MV-4-11 (cell line): ENCODE measurements at places on chromosomes 11 and 22.

- peak; percentile 57 for DNase-seq
Observed at GRCh38 chr22:22201185-22201929, 43.2 kb upstream of the VPREB1 start.

DNA sequence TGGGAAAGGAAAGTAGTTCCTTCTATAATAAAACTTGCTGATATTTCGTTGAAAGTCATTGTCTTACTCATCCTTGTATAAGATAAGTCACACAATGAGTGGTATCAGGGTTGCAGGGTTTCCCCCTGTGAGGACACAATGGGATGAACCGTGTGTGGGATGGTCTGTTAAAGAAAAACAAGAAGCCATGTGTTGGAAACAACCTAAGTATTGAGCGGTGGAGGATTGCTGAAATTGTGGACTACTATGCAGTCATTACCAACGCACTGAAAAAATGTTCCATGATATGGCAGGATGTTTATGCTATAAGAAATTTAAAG, 28.6 kb downstream of the PTPRJ start:
- DNase-seq = no peak

GRCh38 chr22:46941968-46942798, 179.7 kb downstream of the TBC1D22A start:
- DNase-seq = peak; percentile 45

- DNase-seq = no peak
Observed at GRCh38 chr11:95991101-95991500, 67.2 kb upstream of the MTMR2 start.

GRCh38 chr11:56027354-56027753, at the start of gene OR5AS1:
Gene OR5AS1 (plus strand): TSS chr11:56027654. CDS start chr11:56030419, 2,765 bp downstream.
- DNase-seq = no peak

DNA sequence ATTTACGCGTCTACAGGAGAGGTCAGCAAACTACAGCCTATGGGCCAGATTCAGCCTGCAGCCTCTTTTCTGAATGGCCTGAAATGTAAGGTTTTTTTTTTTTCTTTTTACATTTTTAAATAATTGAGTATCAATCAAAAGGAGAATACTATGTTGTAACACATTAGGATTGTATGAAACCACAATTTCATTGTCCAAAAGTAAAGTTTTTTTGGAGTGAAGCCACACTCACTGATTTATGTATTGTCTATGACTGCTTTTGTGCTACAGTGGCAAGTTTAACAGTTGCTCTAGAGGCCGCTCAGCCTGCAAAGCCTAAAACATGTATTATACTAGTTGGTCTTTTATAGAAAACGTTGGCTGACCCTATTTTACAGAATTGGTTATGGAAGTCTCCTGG, 923.2 kb downstream of the NTM start:
- no peak for DNase-seq

- DNase-seq = peak; percentile 55
Observed at GRCh38 chr11:9459667-9460321, 1.0 kb upstream of the ZNF143 start.

DNA sequence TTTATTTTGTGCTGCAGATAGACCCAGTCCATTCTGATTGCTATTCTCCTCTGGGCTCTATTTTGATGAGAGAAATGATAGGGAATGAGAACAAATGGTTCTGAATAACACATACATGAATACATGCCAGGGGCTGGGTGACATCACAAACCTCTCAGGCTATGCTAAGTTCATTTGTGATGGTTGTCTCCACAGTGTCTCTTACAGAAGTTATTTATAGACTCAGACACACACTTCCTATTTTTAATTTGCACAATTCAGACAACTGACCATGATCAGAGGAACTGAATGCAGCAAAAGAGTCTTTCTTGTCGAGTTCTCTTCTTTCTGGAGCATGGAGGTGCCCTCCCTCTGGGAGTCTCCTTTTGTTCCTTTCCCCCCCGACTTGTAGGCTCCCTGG, 991.7 kb downstream of the OPCML start:
- DNase-seq = peak; percentile 88

- DNase-seq = no peak
Observed at GRCh38 chr11:45036010-45036409, 85.3 kb upstream of the TP53I11 start.

DNA sequence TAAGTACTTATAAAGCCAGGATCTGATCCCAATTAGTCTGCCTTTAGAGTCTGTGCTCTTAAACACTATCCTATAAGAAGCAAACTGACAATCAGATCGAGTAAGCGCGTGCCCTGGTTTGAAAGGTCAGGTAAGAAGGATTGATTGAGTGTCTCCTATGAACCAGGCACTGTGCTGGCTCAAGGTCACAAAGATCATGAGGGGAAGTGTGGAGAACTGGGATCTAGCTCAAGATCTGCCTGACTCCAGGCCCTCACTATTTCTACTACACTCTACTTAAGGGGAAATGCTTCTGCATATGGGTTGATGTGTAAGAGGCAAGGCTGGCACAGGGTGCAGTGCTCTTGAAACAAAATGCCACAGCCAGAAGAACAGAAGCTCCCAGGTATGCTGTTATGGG, 77.0 kb downstream of the ME3 start:
- DNase-seq = peak; percentile 25

DNA sequence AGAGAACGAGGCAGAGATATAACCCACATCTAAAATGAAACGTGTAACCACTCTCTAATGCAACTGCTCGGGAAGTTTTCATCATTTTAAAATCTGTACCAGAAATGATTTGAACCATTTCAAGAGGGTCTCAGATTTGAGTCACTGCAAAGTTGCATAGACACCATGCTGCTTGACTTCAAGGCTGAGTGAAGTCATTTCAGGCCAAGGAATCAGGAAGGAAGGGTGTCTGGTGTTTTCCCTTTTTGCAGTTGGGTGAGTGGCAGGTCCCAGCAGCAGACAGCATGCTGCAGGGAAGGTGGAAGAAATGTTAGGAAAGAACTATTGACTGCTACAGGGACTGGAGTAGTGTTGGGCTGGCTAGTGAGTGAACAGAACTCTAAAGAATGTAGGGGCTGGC, 16.5 kb downstream of the TANGO2 start:
- no peak for DNase-seq

DNA sequence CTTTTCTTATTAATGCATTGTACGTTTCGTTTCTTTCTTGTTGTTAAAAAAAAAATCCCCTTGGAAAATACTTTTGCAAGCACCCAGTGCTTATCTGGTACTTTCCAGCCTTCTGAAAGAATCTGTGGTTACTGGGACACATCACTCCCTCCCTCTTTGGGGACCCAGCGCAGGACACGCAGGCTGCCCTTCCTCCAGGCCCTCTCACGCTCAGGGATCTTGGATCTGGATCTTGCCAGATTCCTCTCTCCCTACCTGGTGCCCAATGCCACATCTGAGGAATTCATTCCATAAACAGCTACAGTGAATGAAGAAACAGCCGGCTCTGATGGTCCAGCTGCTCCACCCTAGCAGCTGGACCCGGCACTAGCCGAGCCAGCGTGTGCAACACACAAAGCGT, 55.7 kb downstream of the PHF21B start:
- no peak for DNase-seq

GRCh38 chr11:119210050-119210449, 3.9 kb downstream of the CBL start:
- DNase-seq = no peak

DNA sequence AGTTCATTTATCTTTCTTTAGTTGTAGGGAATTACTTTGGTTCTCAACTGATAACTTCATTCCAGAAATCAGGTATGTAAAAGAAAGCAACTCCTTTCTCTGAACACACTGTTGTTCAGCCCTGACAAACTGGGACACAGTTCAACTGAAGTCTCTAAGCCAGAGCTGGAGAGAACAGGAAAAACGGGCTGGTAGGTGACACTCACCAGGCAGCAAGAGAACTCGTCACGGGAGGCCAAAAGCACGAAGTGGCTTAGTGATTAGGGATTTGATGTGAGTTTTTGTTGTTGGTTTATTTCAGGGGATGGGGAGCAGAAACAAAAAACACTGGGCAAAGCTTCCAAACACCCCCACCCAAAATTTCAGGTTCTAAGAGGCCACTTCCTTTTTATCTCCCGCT, 54.1 kb downstream of the MYH9 start:
- DNase-seq = no peak
